ENCODE measurements at places on chromosomes 1 and 21. TPM values are rescaled to one million over a fixed set of nuclear protein-coding genes. Genes with fewer than 3 reads are reported as not detected.

Gene FGR
- under 0.01 TPM for total RNA-seq

Gene CNKSR1
- total RNA-seq, result not detected

Gene AMPD2
- 74.6 TPM for total RNA-seq

Gene NES
- 127 TPM for total RNA-seq

Gene LCE1A
- not detected for total RNA-seq

Gene PSMD4
- 298 TPM for total RNA-seq

Gene PMVK
- total RNA-seq, result 8.8 TPM

Gene NCDN
- total RNA-seq, result 10.2 TPM

Gene PIGM
- total RNA-seq, result 3.1 TPM

Gene PLPP3
- total RNA-seq, result 17.1 TPM

Gene PLEKHN1
- 0.36 TPM for total RNA-seq

Gene TNFRSF4
- 0.63 TPM for total RNA-seq

Gene SMAP2
- total RNA-seq, result 5.7 TPM

Gene HMCN1
- 7.2 TPM for total RNA-seq

Gene DNAJC6
- 2.4 TPM for total RNA-seq

Gene CBR3
- 11.1 TPM for total RNA-seq

Gene TMEM201
- total RNA-seq, result 4.5 TPM

Gene RCSD1
- total RNA-seq, result under 0.01 TPM

Gene HHIPL2
- under 0.01 TPM for total RNA-seq

Gene MRPL55
- 61.8 TPM for total RNA-seq

Gene PLA2G2A
- total RNA-seq, result not detected

Gene SYTL1
- under 0.01 TPM for total RNA-seq

Gene DSCAM
- not detected for total RNA-seq

Gene SLAMF9
- total RNA-seq, result not detected

Gene ANXA9
- total RNA-seq, result not detected

Gene KRTAP12-2
- not detected for total RNA-seq

Gene DNMT3L
- not detected for total RNA-seq

Gene LORICRIN
- total RNA-seq, result not detected

Gene NEK2
- 18.2 TPM for total RNA-seq

Gene AMY1C
- total RNA-seq, result not detected

Gene FMO4
- total RNA-seq, result 0.47 TPM

Gene KCNE2
- not detected for total RNA-seq

Gene EDARADD
- total RNA-seq, result not detected

Gene KISS1
- total RNA-seq, result 0.56 TPM

Gene LCE2A
- total RNA-seq, result not detected

Gene GPR3
- total RNA-seq, result 0.09 TPM

Gene KCNH1
- not detected for total RNA-seq

Gene KIAA0040
- 17.3 TPM for total RNA-seq

Gene TMPRSS15
- not detected for total RNA-seq

Gene WNT9A
- 1.3 TPM for total RNA-seq

Gene DDX20
- 20.3 TPM for total RNA-seq

Gene NMNAT2
- total RNA-seq, result 0.47 TPM

Gene CXADR
- 14.7 TPM for total RNA-seq

Gene DYRK3
- 12.6 TPM for total RNA-seq

Gene PTPN14
- total RNA-seq, result 70.3 TPM

Gene FNBP1L
- 68.2 TPM for total RNA-seq

Gene NGF
- 2.6 TPM for total RNA-seq

Gene SLC26A9
- under 0.01 TPM for total RNA-seq

Gene PBX1
- 6.5 TPM for total RNA-seq

Gene MRPL24
- 60.2 TPM for total RNA-seq

Gene DPT
- total RNA-seq, result not detected

Gene TFF2
- not detected for total RNA-seq

Measured in endothelial cell of coronary artery (primary cell).